ENCODE measurements at places on chromosomes 13 and 19. TPM values are rescaled to one million over a fixed set of nuclear protein-coding genes. Genes with fewer than 3 reads are reported as not detected.

GRCh38 chr13:85985797-85986196 lies 186.6 kb upstream of the SLITRK6 start:
- H3K4me1 ChIP-seq: no peaks in the 10 kb centered on the region
- no peak overlapping the region for H3K4me3 ChIP-seq
- H3K36me3 ChIP-seq: no peaks in the 10 kb centered on the region
- no peak for DNase-seq
- H3K27ac ChIP-seq: no peak overlapping the region
- no peaks in the 10 kb centered on the region for H3K27me3 ChIP-seq

Gene TJP3
- total RNA-seq: 0.93 TPM

- no peak overlapping the region for H3K27ac ChIP-seq
- H3K36me3 ChIP-seq: no peaks in the 10 kb centered on the region
- peaks cover 10% of the 10 kb centered on the region for H3K27me3 ChIP-seq
- no peak overlapping the region for H3K4me3 ChIP-seq
These were observed 37.5 kb upstream of the XPO4 start for GRCh38 chr13:20940083-20940482.

Gene KLF16
- 13.5 TPM for total RNA-seq

GRCh38 chr13:45280751-45281634 lies 60.0 kb downstream of the TPT1 start:
- no peaks in the 10 kb centered on the region for H3K27me3 ChIP-seq
- no peak overlapping the region for H3K4me3 ChIP-seq
- H3K4me1 ChIP-seq: peaks cover 5% of the 10 kb centered on the region
- peak; percentile 79 for DNase-seq

Gene LILRB1
- not detected for total RNA-seq

Gene NOVA2
- total RNA-seq: not detected

DNA sequence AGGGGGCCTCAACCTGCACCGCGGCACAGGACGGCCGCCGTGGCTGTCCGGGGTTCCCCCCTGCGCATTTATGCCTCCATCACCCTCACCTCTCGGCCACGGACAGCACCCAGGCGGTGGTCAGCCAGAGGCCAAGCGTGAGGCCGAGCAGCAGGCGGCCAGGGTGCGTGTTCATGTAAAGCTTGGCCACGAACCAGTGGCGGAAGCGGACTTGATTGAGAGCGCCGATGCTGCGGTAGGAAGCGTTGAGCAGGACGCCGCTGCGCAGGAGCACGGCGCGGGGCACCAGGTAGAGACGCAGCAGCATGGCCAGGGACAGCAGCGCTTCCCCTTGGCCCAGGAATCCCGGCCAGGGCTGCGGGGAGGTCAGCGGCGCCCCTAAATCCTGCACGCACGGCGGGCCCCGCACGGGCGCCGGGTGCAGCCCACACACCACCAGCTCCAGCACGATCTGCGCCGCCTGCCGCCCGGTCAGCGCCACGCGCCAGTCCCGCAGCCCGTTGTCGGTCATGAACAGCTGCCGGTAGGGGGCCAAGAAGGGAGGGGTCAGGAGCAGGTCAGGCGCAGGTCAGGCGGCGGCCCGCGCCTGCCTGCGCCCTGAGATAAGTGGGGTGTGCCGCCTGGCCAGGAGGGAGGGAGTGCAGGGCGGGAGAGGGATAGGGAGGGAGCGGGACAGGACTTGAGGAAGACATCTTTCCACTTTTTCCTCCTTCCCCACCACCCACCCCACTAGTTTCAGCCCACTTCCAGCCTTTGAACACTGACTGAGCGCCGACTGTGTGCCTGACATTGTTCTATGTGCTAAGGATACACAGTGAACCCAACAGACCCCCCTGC lies 6.5 kb downstream of the KCNN4 start:
- DNase-seq: no peak
- H3K36me3 ChIP-seq: peaks cover 73% of the 10 kb centered on the region
- no peak overlapping the region for H3K27ac ChIP-seq
- H3K27me3 ChIP-seq: no peaks in the 10 kb centered on the region
- H3K4me1 ChIP-seq: peaks cover 52% of the 10 kb centered on the region

DNA sequence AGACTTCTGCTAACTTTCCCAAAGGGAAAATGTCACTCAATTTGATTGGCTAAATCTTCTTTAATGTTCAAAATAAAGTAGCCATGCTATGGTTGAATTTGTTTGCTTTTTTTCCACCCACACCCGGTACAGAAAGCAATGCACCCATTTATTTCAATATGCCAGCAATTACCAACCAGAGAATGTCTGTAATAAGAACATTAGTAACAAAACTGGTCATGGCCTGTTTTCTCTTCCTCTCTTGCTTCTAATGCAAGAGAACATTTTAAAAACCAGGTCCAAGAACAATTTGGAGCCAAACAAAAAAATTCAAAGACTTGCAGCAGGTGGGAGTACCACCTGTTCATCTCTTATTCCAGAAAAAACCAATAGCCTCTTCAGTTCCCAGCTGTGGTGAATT lies 1108.8 kb upstream of the PCDH20 start:
- H3K4me3 ChIP-seq: no peak overlapping the region
- no peaks in the 10 kb centered on the region for H3K36me3 ChIP-seq

Gene CABP5
- total RNA-seq: not detected

- peak; percentile 90 for DNase-seq
- H3K4me3 ChIP-seq: peak overlapping the region; percentile 49
- peaks cover 3% of the 10 kb centered on the region for H3K27me3 ChIP-seq
- peaks cover 30% of the 10 kb centered on the region for H3K4me1 ChIP-seq
- H3K36me3 ChIP-seq: no peaks in the 10 kb centered on the region
- H3K27ac ChIP-seq: peak overlapping the region; percentile 93
These were observed 138.9 kb upstream of the RFC3 start for GRCh38 chr13:33678906-33679657.

DNA sequence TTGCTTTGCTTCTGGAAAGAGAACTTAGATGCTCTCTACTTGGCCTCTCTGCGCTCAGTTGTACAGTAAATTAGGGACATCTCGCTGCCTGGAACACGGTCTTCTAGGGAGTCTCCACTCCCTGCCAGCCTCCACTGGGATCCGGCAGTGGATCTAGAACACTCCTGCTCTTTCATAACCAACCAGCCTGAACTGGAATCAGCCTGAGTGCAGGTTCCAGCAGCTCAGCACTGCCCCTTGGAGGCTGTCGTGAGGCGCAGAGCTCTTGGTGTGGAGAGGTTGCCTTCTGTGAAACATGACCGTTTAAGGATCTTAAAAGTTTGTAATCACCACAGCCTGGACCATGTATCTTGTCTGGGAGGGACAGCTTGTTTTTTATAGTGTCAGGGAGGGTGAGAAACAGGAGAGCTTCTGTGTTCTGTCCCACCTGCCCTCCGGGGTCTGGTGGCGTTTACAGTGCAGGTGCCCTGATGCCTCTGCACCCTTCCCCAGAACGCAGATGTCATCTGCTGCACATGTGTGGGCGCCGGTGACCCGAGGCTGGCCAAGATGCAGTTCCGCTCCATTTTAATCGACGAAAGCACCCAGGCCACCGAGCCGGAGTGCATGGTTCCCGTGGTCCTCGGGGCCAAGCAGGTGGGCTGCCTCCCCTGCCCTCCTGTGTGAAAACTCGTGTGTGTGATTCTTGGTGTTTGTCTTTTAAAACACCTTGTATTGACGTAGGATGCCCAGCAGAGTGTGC lies 24.8 kb downstream of the UPF1 start:
- no peak overlapping the region for H3K4me3 ChIP-seq
- no peaks in the 10 kb centered on the region for H3K4me1 ChIP-seq
- H3K36me3 ChIP-seq: peaks cover 28% of the 10 kb centered on the region
- no peak for DNase-seq

- DNase-seq: no peak
- H3K27me3 ChIP-seq: no peaks in the 10 kb centered on the region
- H3K36me3 ChIP-seq: peaks cover 19% of the 10 kb centered on the region
- no peak overlapping the region for H3K27ac ChIP-seq
- no peak overlapping the region for H3K4me3 ChIP-seq
- H3K4me1 ChIP-seq: no peaks in the 10 kb centered on the region
These were observed 55.2 kb downstream of the ZNF627 start for GRCh38 chr19:11652492-11652891.

- no peaks in the 10 kb centered on the region for H3K36me3 ChIP-seq
- peak; percentile 51 for DNase-seq
- peak within 1 kb of the TSS; percentile 92 for H3K27ac ChIP-seq
- peaks cover 50% of the 10 kb centered on the region for H3K4me1 ChIP-seq
- H3K4me3 ChIP-seq: peak within 1 kb of the TSS; percentile 94
- no peaks in the 10 kb centered on the region for H3K27me3 ChIP-seq
These were observed at the start of gene AKAP11 for GRCh38 chr13:42272115-42272803. Gene AKAP11 (plus strand): TSS chr13:42272152. CDS start chr13:42286349, 14,197 bp downstream.

- H3K36me3 ChIP-seq: no peaks in the 10 kb centered on the region
- H3K4me3 ChIP-seq: no peak overlapping the region
- no peaks in the 10 kb centered on the region for H3K4me1 ChIP-seq
- H3K27ac ChIP-seq: no peak overlapping the region
- peak; percentile 22 for DNase-seq
These were observed 1505.1 kb upstream of the SLC10A2 start for GRCh38 chr13:104571161-104571892.

DNA sequence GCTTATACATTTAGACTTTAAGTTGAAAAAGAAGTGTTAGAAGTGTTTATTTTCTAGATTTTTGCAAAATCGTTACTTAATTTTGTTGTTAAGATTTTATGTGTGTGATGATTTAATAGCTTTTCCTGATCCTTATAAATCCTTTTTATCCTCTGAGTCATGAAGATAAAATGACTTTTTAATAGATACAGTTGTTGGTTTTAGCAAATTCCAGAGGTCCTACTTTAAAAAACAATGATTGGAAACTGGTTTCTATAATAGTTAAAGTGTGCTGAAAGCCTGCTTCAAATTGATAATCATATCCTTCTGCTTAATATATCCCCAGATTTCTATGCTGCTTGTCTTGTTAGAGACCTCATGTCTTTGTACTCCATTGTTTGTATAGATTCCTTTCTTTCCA lies 39.0 kb downstream of the RNASEH2B start:
- no peaks in the 10 kb centered on the region for H3K27me3 ChIP-seq
- no peak overlapping the region for H3K27ac ChIP-seq
- DNase-seq: no peak
- H3K4me1 ChIP-seq: no peaks in the 10 kb centered on the region
- no peak overlapping the region for H3K4me3 ChIP-seq
- H3K36me3 ChIP-seq: peaks cover 28% of the 10 kb centered on the region

DNA sequence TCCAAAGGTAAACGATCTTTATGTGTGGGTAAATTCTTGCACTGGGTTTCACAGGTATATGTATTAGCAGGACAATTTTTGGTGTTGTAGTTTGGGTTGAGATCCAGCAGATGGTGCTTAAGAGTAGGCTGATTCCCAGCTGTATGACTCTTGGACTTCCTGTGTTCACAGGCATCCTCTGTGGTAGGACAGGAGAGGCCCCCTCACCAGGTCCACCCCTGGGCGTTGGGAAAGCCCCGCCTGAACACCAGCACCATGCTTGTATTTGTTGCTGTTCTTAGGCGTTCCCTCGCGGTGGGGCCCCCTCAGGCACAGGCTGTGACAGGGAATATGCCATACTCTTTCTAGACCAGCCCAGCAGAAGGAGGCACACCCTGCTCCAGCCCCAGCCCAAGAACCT lies 49.5 kb upstream of the PCDH17 start:
- H3K4me1 ChIP-seq: no peaks in the 10 kb centered on the region
- no peaks in the 10 kb centered on the region for H3K36me3 ChIP-seq
- H3K4me3 ChIP-seq: no peak overlapping the region
- DNase-seq: no peak
- no peak overlapping the region for H3K27ac ChIP-seq

Gene ZNF793
- total RNA-seq: 3.9 TPM

- H3K36me3 ChIP-seq: peaks cover 16% of the 10 kb centered on the region
- no peak for DNase-seq
- H3K27me3 ChIP-seq: no peaks in the 10 kb centered on the region
- no peak overlapping the region for H3K27ac ChIP-seq
- no peak overlapping the region for H3K4me3 ChIP-seq
These were observed 8.9 kb downstream of the SGTA start for GRCh38 chr19:2774083-2774679.

GRCh38 chr19:12567951-12568350 lies 16.7 kb upstream of the ZNF564 start:
- H3K36me3 ChIP-seq: no peaks in the 10 kb centered on the region
- H3K27ac ChIP-seq: no peak overlapping the region
- no peaks in the 10 kb centered on the region for H3K27me3 ChIP-seq

- peaks cover 19% of the 10 kb centered on the region for H3K4me1 ChIP-seq
- H3K27me3 ChIP-seq: no peaks in the 10 kb centered on the region
- no peak overlapping the region for H3K4me3 ChIP-seq
- H3K27ac ChIP-seq: no peak overlapping the region
These were observed 1.3 kb upstream of the DNAJC15 start for GRCh38 chr13:43021926-43022670.

DNA sequence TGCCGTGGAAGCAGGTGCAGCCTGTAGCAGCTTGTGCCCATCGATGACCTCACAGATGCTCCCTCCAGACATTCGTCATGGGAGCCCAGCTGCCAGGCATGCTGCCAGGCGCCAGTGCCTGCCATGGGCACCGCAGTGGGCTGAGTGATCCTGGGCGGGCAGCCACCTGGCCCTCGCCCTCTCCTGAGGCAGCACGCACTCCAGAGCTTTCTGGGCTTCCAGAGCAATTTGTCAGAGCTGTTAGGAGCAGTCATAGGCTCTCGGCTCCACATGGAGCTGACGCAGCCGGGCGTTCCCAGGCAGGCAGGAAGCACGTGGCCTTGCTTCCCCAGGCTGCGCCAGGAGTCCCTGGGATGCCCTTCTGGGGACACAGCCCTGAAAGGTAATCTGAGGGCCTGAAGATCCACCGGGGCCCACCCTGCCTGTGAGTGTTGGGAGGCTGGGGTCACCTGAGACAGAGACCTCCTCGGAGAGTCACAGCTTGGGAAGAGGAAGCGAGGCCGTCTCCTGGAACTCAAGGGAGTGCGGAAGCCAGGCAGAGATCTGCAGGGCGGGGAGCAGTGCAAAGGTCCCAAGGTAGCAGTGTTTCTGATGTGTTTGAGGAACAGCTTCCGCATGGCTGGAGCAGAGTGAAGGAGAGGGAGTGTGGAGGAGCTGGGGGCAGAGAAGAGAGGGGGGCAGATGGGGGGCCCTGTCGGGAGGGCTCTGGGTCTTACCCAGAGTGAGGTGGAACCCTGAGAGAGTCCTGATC lies 50.6 kb downstream of the DPF1 start:
- H3K36me3 ChIP-seq: peaks cover 3% of the 10 kb centered on the region
- H3K27me3 ChIP-seq: no peaks in the 10 kb centered on the region
- no peak overlapping the region for H3K4me3 ChIP-seq

Gene POU4F1
- 0.07 TPM for total RNA-seq

DNA sequence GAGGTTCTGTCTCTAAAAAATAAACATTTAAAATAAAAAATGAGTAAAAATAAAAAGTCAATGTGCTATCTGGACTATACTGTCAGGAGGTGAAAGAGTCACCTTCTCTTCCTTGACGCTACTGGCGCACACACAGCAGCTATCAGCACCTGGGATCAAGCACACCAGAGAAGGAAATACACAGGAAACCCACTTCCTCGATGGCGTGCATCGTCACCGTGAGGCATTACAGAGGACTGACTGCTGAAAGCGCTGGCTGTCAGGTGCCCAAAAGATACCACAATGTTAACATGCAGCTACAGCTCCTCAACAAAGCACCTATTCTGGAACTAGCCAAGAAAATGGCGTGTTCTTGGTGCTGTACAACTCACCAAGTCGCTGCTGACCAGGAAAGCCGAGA lies 6.1 kb downstream of the SLC35E1 start:
- peaks cover 32% of the 10 kb centered on the region for H3K4me1 ChIP-seq
- no peaks in the 10 kb centered on the region for H3K27me3 ChIP-seq
- peaks cover 40% of the 10 kb centered on the region for H3K36me3 ChIP-seq
- DNase-seq: peak; percentile 85
